ENCODE measurements at places on chromosomes 5 and 9.

DNA sequence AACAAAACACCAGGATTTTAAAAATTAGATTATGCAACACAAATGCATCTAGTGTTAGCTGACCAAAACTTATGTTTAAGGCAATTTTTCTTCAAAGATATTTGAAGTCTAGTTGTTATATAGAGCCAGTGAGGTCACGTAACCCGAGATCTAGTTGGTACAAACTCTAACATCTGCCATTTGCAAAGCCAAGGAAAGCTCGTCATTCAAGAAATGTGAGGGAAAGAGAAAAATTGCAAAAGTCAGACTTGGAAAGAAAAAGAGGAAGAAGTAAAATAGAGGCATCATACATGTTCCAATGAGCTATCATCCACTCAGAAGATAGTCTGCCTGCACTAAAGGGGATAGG lies 293.4 kb upstream of the PUM3 start:
- DNase-seq: no peak

DNA sequence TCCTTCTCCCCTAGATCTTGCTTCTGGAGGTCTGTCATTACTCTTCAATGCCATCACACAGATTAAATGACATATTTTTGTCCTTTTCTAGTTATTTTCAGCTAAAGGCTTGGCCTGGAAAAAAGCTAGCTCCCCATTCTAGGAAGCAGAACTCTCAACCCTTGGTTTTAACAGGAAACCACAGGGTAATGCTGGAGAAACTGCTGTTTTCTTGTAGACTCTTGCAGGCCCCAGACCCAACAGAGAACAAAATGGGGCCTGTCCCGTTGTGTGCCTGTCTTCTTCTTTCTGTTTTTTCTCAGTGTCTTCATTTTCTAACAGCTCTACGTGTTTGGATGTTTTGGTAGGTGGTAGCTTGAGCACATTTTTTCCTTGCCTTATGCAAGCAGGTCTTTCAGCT lies 21.5 kb downstream of the DCANP1 start:
- DNase-seq: no peak

GRCh38 chr9:137295238-137295811 lies 6.7 kb downstream of the NRARP start:
- DNase-seq: no peak

DNA sequence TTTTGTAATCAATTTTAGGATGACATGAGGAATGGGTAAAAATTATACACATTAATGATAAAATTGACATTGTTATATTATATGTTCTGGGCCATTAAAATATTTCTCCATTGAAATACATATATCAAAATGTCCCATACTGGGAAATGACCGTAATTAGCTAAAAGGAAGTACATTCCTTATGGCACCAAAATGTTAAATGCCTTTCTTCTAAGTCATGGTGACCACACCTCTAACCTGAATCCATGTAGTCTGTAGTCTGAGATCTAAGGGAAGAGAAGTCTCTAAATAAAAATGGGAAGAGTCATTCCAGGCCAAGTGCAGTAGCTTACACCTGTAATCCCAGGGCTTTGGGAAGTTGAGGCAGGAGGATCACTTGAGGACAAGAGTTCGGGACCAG lies 10.0 kb upstream of the GDA start:
- no peak for DNase-seq

DNA sequence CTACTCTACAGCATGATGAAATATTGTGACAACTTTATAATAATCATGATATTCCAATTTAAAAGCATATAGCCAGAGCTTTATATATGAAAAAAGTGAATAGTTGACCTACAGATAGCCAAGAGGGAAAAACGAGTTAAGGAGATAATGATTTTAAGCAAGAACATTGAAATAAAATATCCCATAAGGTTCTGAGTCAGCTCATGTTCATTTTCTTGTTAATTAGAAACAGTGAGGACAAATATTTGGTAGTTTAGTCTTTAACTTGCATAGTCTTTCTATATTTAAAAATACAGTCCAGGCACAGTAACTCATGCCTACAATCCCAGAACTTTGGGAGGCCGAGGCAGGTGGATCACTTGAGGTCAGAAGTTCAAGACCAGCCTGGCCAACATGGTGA lies 55.8 kb upstream of the CDH6 start:
- DNase-seq: no peak

Data from stimulated activated CD4-positive, alpha-beta T cell treated with anti-CD3 and anti-CD28 coated beads, Interleukin-4, amount 100 ng/mL, for 48 hours (primary cell).